Forelimb muscle (tissue), 1 donor: ENCODE measurements at places on chromosomes 4 and X.

DNA sequence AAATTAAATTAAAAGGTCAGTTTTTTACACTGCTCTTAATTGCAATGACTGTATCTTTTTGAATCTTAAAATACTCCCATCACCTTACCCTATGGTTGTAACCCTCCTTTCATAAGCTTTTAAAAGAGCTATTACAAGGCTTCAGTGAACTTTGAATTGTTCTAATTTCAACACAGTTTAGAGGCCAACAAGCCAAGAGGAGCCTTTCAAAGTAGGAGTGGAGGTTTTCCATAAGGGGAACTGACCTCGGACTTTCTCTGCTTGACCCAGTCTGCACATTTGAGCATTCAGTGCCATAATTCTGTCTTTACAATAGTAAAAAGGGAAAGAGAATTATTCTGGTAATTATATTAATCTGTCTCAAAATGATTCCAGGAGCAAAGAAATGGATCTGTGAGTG, 98.9 kb downstream of the PARM1 start:
- DNase-seq, result no peak

DNA sequence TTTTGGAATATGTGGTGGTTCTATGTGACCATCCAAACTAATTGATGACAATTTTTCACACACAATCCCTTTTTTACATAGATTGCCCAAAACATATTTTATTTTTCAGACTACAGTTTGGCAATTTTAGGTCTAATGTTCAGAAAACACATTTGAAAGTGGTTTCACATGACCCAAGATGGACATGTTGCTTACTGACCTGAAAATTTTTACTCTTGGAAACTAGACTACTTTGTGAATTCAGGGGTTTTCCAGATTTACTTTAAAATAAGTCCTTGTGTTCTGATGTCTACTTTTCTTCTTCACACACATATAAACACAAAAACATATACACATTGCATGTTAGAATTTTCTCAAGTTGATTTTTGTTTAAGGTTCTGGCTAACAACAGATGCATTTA, 79.5 kb downstream of the HMGB2 start:
- DNase-seq, result no peak

DNA sequence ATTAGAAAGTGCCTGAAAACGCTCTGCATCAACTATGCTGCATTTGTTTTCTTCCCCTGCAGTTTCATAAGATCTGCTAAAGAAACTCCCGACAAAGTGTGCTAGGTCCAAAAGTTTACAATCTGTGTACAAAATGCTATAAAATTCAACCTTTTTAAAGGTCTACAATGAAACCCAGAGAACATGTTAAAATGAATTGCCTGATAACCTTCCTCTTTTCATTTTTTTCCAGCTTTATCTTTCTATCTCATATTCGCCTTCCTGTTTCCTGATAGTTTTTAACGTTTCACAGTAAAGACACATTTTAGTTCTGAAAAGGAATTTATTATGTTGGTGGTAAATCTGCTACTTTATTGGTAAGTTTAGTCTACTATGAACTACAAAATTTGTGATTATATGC, 9.5 kb upstream of the HPGDS start:
- no peak for DNase-seq

DNA sequence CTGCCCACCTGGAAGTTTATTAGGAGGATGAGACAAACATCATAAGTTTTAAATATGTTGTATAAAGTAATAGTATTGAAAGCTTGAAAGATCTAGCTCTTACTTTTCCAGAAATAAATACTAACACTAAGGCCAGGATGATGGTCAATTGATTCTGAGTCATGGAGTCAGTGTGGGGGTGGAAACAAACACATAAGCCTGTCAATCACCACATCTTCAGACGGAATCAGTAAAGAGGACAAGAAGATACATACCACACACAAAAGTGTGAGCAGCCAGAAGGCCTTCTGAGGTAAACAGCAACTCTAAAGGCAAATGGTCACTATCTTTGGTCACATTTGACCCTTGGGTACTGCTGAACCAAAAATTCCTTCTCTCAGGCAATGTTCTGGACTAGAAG, 365.0 kb upstream of the RASGEF1B start:
- DNase-seq, result no peak

- DNase-seq, result no peak
These were observed 62.6 kb downstream of the FAM114A1 start for GRCh38 chr4:38930204-38930603.

- no peak for DNase-seq
These were observed 61.1 kb upstream of the STS start for GRCh38 chrX:7086384-7086783.

GRCh38 chr4:106981431-106981830, 54.7 kb downstream of the DKK2 start:
- no peak for DNase-seq

- DNase-seq, result no peak
These were observed 27.4 kb upstream of the CCSER1 start for GRCh38 chr4:90099812-90100211.

DNA sequence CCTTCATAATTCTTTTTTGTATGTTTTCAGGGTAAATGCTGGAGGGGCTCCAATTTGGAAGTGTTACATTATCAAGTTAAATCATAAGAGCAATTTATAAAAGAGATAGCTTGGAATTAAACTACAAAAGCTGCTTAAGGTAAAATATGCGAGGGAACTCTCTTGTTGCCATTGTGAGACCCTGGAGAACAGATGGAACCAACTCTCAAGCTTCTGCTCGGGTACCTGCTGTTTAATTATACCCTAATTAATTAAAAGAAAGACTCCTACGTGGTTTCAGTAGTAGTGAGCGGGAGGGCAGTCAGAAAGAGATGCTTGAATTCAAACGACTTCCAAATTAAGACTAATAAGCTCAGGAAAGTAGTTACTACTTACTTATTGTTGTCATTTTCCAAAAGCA, 313.1 kb upstream of the TACR3 start:
- no peak for DNase-seq

GRCh38 chr4:97491856-97492255, 651.4 kb downstream of the STPG2 start:
- no peak for DNase-seq

DNA sequence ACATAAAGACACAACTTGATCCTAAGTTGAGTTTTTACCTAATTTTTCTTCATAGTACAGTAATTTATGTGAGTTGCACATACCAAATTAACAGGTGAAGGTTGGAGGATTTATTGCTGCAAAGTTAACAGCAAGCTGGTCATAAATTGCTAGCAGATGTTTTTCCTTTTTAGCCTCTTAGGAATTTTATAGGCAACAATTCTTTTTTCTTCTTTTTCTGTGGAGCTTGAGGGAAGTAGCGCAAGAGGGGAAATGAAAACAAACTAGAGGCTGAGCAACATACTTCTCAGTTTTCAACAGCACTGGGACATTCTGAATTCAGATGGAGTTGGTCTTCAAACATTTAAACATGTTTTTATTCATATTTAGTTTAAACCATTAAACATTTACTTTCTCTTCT, 63.7 kb upstream of the TLR2 start:
- DNase-seq, result no peak

GRCh38 chrX:65745992-65746391, 78.5 kb downstream of the MSN start:
- no peak for DNase-seq

DNA sequence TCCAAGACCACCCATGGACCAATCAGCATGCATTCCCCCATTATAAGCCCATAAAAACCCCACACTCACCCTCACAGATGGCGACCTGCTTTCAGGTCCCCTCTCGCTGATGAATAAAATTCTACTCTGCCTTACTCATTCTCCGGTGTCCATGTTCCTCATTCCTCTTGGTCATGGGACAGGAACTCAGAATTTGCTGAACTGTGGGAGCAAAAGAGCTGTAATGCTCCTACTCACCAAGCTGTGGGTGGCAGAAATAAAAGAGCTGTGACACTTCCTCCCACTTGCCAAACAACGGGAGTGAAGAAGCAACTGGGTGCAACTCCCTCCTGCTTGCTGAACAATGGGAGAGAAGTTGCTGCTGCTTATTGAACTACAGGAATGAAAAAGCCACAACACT, 168.5 kb upstream of the PCDH18 start:
- DNase-seq, result no peak

- no peak for DNase-seq
These were observed 1263.6 kb upstream of the ADGRL3 start for GRCh38 chr4:59936566-59936965.

DNA sequence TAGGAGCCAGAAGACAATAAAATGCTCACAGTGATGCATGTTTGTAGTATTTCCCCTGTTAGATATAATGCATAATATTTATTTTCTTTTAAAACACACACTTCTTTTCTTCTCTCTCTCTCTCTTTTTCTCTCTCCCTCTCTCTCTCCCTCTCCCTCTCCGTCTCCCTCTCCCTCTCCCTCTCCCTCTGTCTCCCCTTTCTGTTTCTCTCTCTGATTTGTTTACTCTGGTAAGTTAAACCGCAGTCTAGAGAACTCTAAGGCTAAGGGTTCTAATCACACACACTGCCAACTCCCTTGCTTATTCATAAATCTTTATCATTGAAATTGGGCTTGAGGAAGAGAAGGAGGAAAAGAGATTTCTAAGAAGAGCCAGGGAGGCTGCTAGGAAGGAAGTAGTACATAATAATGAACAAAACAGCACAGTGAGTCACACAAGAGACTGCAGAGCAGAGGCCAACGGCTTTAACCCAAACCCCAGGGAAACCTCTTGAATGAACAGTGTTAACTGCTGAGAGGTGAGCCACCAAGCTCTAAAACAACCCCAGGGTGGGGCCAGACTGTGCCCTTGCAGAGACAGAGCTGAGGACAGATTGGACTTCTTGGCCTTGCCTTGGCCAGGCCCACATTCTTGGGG, 9.1 kb upstream of the PHOX2B start:
- DNase-seq, result no peak

DNA sequence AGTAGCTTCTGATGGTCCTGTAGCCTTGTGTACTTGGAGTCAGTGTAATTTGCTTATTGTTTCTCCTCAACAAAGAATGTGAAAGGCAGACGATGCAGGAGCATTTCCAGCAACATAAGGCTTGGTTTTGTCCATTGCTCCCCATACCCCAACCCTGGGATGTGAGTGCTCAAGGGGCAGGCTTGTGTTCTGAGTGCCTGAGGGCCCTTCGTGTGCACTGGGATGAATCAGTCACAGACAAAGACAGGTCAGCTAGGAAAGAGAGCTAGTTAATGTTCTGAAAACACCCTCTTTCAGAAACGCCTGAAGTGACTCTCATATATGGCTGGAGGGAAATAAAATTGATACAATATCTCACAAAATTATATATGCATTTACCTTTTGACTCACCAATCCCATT, 59.1 kb downstream of the PRPS1 start:
- DNase-seq, result no peak

- no peak for DNase-seq
These were observed 133.3 kb upstream of the PJA1 start for GRCh38 chrX:69298466-69299140.

DNA sequence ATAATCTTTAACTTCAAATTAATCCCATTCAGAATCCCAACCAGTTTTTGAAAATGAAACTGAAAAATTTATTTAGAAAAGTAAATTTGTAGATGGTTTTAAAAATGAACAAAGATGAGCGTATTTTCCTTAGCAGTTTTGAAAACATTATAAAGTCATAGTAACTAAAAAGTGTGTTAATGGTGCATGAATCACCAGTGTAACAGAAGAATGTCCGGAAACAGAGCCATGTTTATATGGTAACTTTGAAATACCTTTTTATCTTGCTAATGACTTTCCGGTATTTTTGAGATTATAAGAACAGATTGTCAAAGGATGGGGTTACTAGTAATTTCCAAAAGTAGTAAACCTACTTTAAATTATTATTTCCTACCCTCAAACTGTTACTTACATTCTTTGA, 145.9 kb downstream of the IRS4 start:
- DNase-seq, result no peak
